ENCODE measurements at places on chromosomes 12 and 14. TPM values are rescaled to one million over a fixed set of nuclear protein-coding genes. Genes with fewer than 3 reads are reported as not detected.

EPYC gene
- 0.87 TPM for total RNA-seq

DNA sequence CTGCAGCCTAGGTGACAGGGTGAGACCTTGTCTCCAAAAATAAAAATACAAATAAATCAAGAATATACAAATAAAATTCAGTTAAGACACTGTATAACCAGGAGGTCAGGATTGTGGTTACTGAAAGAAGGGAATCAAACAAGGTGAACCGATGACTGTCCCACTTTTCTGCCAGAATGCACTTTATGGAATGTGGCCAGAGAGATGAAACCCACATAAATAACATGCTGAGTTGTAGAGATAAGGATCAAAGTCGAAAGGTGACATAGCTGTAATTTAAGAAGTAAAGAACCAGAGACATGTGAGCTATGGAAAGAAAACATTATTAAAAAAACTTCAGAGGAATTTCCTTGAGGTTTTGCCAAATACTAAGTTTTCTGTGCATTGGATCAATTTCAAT lies 1098.2 kb upstream of the USP15 start:
- DNase-seq = no peak

DNA sequence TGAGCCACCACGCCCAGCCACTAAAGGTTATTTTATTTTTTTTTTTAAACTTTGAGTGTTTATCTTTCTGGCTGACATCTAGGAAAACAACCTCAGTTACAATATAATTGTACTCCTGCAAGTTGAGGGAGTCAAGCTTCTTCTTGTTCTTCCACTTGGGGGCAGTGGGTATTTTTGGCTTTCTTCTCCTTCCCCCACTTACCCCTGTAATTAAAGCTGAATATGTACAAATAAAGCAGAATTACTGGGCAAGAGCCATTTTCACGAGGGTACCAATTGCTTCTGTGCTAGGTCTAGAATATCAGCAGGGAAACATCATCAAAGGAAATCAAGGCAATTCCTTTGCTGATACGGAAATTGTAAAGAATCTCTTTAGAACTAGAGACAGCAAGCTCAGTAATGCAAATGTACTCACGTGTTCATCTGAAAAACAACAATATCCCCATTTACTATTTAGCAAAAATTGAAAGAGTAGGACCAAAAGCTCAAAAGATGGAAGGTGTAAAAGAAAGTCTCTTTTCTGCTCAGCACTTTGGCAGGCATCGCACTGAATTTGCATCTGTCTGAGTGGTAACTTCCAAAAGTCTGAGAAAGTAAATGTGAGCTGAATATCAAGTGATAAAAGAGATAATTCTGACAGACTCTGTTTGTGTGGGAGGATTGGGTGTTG lies 72.8 kb downstream of the TAOK3 start:
- peak; percentile 41 for DNase-seq

DNA sequence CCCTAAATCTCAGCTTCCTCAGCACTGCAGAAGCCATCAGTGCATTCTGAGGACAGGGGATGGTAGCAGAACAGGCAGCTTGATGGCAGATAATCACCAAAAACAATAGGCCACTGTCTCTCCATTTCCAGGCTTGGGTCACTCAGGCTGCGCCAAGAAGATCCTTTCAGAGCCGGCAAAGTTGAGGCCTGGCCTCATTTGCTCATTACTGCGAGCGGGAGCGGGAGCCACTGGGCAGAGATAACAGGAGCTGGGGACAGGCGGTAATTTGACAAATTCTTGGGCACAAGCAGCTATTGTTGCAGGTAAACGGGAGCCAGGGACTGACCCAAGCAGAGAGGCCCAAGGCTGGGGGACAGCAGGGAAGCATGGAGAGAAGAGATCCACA lies 2.1 kb downstream of the MSI1 start:
- no peak for DNase-seq

DNA sequence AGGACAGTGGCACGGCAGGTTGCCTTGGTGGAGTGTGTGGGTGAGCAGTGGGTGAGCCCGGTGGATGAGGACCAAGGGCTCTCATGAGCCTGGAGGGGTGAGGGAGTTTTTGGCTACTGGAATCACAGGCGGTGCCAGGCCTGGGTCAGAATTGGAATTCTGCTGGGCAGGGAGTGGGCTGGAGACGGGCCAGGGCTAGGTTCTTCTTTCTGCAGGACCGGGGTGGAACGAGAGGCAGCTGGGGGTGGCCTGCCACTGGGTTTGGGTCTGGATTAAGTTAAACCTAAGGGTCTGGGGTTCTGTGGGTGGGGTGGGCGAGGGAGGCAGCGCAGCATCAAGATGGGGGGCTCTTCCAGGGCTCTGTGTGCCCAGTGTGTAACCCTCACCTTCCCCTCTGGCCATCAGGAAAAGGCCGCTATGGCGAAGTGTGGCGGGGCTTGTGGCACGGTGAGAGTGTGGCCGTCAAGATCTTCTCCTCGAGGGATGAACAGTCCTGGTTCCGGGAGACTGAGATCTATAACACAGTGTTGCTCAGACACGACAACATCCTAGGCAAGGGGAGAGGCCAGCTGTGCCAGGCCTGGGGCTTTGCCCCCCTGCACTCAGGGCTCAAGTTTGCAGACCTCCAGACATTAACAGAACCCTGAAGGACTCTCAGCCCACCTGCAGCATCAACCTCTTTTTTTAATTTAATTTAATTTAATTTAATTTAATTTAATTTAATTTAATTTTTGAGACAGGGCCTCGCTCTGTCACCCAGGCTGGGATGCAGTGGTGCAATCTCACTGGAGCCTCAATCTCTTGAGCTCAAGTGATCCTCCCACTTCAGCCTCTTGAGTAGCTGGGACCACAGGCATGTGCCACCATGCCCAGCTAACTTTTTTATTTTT lies 7.0 kb downstream of the ACVRL1 start:
- no peak for DNase-seq

GRCh38 chr14:100698666-100699448 lies 27.8 kb upstream of the DLK1 start:
- DNase-seq = no peak

- DNase-seq = no peak
Observed at GRCh38 chr12:128204711-128205110, 62.3 kb upstream of the TMEM132C start.

KLRC3 gene
- 1.7 TPM for total RNA-seq

CATSPERB gene
- total RNA-seq = not detected

DNA sequence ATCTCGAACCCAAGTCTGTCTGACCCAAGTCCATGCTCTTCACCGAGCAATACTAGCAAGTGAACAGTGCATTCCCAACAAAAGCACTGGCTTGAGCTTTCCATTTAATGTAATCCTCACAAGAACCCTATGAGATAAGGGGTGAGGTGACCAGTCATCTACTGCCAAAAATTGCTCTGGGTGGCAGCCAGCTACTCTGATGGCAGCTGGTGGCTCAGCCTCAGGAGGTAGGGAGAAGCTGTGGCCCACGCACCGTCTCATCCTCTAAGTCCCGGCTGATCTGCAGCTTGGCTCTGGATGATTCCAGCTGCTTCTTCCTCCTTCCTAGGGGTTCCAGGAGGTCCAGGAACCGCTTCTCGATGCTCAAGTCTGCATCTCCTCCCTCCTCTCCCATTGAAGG lies 75.2 kb downstream of the PLEKHG3 start:
- DNase-seq = no peak

ANKRD33 gene
- not detected for total RNA-seq

GRCh38 chr14:104215706-104216334 lies 77.4 kb downstream of the KIF26A start:
- no peak for DNase-seq

- DNase-seq = no peak
Observed at GRCh38 chr14:50070230-50070629, 46.1 kb downstream of the VCPKMT start.

DNA sequence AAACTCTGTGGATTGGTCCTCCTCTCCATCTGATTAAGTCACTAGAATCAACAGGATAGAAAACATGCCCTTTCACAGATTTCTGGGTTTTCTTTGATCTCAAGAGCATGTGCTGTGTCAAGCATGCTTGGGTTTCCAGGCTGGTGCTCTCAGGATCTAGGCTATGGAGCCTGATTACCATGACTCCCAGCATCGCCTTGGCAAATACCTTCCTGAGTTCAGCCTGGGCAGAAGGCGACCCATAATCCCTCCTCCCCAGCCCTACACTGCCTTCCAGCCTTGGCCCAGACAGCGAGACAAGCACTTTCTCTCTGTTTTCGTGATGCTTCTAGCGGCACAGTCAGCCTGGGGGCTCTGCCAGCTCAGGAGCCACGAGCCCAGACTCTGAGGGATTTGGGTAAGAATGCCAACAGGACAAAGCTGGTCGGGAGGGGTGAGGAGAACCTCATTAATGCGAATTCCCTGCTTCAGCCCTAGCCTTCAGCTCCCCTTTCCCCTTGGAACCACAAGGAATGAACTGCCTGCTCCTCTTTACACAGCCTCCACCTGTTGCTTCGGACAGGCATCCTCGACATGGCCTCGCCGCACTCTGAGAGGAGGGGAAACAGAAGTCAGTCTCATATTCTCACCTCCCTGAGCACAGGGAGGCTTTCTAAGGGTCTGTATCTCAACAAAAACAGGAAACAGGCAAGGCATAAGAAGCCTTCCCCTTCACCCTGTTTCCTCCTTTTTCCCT lies 227.1 kb downstream of the MSRB3 start:
- DNase-seq = no peak

DNA sequence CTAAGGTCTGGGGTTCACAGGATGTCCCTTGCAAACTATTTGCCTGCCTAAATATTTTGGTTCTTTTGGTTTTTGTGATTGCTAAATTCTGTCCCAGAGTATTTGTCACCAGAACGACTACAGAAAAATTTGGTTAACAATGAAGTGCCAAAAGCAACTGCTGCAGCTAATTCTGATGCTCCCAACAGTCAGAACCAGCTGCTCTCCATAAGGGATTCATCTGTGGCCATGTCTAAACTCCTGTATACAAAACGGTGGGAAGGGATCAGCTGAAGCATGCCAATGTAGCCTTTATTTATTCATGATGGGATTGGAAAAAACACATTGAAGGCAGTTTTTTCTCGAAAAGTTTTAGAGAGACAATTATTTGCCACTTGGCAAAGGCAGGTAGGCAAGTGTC lies 29.3 kb upstream of the PELI2 start:
- no peak for DNase-seq

DNA sequence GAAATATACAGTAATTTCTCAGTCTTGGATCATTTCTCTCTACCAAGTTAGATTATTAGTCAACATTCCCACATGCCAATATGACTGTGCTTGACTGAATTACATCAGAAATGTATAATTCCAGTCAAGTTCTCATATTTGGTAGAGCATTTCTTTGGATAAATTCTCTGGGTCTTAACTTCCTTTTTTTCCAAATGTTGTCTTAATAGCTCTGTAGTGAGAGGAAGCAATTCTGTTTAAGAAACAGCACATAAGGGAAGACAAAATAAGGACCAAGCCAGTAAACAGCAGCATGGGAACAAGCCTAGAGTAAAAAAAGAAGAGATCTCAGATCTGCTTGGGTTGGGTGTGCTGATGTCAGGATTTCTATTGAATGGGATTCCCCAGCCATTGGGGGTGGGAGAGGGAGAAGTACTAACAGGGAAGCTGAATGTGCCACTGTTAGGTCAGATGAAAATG lies 14.2 kb upstream of the DYRK2 start:
- no peak for DNase-seq

GRCh38 chr12:10132850-10133370 lies 2.9 kb upstream of the CLEC7A start:
- DNase-seq = no peak

DNA sequence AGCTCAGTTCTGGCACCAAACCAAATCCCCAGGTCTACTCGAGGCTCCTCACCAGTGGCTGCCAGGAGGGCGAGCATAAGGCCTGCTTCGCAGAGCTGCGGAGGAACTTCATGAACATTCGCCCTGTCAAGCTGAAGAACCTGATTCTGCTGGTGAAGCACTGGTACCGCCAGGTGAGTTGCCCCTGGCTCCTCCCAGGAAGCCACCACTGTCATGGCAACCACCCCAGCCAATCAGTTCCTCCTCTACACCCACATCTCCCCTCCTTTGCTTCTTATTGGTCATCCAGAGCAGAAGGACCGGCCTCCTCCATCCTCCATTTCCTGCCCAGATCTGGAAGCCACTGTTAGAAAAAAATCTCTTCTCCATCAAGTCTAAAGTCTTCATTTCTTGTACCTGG lies 17.2 kb upstream of the OAS2 start:
- no peak for DNase-seq

GRCh38 chr12:6929466-6930452 lies 2.0 kb downstream of the ATN1 start:
- no peak for DNase-seq

TDP1 gene
- 11.7 TPM for total RNA-seq

DNA sequence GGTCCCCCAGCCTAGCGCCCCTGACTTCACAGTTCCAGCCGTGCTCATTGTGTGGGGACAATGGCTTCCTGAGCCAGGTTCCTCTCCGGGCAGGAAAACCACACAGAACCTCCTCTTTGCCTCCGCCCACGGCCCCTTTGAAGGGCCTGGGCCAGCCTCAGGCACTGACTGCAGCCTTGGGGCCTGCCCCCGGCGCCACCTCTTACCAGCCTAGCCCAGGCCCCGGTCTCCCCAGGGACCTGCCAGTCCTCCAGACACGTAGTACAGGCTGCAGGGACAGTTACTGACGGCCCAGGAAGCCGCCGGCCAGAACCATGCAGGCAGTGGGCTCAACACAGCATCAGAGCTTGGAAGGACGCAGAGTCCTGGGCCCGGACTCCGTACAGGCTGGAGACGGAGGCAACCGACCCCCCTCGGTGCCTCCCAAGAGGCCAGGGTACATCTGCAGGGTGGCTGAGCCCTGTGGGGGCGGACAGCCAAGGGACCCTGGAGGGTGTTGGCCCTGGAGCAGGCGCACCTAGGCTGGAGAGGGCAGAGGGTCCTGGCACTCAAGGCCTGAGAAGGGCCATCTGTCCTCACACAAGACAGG lies 20.9 kb upstream of the NUDT14 start:
- DNase-seq = no peak

- peak; percentile 99 for DNase-seq
Observed at GRCh38 chr12:65649126-65649525, 175.2 kb upstream of the HMGA2 start.

SALL2 gene
- 0.85 TPM for total RNA-seq

- DNase-seq = no peak
Observed at GRCh38 chr14:89430391-89431236, 13.6 kb upstream of the FOXN3 start.

GRCh38 chr12:92021666-92022035 lies 124.0 kb downstream of the BTG1 start:
- DNase-seq = peak; percentile 86
